Smooth muscle cell of the pulmonary artery (primary cell): ENCODE measurements at places on chromosomes 1 and 21. TPM values are rescaled to one million over a fixed set of nuclear protein-coding genes. Genes with fewer than 3 reads are reported as not detected.

Gene MAP10
- 0.85 and 1.2 TPM in 2 replicates for total RNA-seq

Gene DNM3
- total RNA-seq = 0.76 and 0.78 TPM in 2 replicates

Gene FYB2
- not detected in 2 replicates for total RNA-seq

Gene DMBX1
- not detected in 2 replicates for total RNA-seq

Gene TRIM45
- total RNA-seq = 1.9 and 3.3 TPM in 2 replicates

Gene LMOD1
- total RNA-seq = 22.2 and 40.4 TPM in 2 replicates

Gene CR1L
- not detected in 2 replicates for total RNA-seq

Gene CACYBP
- 181 and 205 TPM in 2 replicates for total RNA-seq
